NCI-H510A (cell line): ENCODE measurements at places on chromosomes 2 and 18.

- DNase-seq = no peak
These were observed 9.9 kb downstream of the IMPA2 start for GRCh38 chr18:11991021-11991795.

DNA sequence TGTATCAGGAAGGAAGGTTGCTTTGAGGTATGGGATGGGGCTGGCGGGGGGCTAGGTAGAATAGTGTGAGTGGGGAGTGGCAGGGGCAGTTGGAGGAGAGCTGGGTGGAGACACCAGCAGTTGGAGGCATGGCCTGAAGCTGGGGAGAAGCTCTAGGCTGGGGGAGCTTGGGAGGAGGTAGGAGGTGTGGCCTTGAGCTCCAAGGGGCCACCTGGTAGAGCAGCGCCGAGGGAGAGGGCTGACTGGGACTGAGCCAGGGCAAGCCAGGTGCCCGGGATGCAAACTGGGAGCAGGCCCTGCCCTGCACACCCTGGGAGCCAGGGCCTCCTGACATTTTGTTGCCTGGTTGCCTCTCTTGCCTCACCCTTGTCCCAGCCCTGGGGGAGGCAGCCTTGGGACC is 33.1 kb upstream of the PDIA6 start:
- DNase-seq = no peak

DNA sequence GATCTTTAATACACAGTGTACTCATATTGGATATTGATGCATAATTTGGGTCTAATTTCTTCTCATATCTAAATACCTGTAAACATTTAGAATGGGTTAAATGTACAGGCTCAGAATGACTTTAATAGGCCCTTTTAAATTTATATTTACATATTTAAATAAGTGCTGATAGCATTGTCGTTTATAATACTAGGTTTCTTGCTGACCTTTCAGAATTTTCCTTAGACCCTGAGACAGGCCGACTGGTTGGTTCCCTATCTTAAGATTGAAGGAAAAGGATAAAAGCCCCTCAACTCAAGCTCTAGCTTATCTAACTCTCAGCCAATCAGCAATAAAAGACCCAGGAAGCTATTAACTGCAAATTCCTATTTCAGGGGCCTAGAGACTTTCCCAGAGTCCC is 67.8 kb upstream of the HNMT start:
- DNase-seq = no peak

DNA sequence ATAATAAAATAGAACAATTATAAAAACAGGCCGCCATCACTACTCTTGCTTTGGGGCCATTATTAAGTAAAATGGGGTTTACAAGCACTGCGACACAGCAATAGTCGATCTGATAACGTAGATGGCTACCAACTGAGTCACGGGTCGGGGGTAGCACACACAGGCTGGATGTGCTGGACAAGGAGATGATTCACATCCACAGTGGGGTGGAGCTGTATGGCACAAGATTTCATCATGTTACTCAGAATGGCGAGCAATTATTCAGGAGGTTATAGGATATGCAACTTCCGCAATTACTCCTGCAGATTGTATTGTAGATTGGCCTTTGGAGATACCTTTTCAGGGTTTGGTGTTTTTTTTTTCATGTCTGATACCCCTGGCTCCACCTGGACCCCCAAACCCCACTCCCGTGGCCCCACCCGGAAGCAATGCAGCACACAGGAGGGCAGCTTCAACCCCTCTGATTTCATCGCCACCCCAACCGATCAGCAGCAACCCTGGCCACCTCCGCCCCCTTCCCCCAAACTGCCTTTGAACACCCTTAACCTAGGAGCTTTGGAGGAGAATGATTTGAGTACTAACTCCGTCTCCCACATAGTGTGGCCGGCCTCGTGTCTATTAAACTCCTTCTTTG is 21.4 kb upstream of the MLPH start:
- no peak for DNase-seq

DNA sequence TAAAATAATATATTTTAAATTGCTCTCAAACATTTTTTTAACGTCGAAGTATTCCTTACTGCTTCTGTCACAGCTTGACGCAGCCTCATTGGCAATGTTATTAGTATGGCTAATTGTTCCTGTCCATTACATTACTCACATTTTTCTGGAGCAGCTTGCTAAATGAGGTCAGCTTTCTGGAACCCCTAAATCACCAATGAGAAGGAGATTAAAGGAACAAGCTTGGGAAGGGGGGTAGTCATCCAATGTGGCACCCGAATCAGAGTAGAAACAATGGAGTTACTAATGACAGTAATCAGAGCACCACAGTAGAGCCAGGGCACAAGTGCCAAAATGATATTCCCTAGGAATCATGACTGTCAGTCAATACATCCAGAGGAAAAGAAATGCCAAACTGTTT is 5.1 kb downstream of the NEUROD1 start:
- DNase-seq = no peak

DNA sequence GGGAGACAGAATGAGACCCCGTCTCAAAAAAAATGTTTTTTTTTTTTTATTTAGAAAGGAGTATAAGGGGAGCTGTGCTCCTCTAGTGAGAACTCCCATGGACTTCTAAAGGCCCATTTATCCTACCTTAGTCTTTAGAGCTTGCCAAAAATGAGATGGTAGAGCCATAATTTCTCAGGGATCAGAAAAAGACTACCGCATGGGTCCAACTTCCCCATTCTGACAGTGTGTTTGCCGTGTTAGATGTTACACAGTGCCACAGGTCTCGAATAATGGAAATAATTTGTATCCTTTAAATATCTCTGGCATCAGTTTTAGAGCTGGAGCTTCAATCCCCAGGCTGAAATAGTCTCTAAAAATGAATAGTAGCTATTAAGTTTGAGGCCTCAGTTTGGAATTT is 6.0 kb upstream of the SLC39A10 start:
- DNase-seq = no peak

DNA sequence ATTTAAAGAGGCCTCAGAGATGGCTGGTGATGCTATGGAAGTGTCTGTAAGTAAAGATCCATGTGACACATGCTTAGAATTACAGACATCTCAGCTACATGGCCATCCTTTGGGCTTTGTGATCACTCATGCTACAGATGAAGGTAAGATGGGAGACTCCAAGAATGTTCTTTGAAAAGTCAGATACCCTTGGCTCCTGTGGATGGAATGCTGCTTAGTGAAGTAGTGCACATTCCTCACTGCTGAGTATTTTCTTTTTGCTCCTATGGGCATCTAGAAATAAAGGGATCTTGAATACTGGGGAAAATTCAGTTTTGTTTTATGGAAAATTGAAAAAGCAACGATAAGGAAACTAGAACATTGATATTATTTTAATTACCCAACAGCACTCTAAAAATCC is 55.2 kb upstream of the REV1 start:
- no peak for DNase-seq

- DNase-seq = no peak
These were observed 224.1 kb upstream of the CCDC150 start for GRCh38 chr2:196415384-196415783.

DNA sequence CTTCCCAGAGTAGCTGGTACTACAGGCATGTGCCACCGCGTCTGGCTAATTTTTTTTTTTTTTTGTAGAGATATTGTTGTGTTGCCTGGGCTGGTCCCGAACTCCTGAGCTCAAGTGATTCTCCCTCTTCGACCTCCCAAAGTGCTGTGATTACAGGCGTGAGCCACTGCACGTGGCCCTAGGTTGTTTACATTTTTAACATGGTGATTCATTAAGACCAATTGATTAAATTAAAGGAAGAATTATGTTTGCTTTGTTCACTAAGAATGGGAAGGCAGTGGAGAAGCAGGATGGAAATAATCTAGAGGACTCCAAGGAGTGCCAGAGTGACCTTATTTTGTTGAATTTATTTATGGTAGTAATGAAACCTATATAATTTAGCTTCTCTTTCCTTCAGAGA is 7.5 kb downstream of the LCLAT1 start:
- DNase-seq = no peak

DNA sequence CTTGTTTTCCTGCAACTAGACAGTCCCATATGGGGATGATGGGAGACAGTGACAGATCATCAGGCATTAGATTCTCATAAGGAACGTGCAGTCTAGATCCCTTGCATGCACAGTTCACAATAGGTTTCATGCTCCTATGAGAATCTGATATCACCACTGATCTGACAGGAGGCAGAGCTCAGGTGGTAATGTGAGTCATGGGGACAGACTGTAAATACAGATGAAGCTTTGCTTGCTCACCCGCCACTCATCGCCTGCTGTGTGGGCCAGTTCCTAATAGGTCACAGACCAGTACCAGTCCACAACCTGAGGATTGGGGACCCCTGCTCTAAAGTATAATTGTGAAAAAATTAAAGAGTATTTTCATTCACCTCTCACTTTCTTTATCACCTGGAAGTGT is 23.6 kb upstream of the RAB1A start:
- DNase-seq = no peak

DNA sequence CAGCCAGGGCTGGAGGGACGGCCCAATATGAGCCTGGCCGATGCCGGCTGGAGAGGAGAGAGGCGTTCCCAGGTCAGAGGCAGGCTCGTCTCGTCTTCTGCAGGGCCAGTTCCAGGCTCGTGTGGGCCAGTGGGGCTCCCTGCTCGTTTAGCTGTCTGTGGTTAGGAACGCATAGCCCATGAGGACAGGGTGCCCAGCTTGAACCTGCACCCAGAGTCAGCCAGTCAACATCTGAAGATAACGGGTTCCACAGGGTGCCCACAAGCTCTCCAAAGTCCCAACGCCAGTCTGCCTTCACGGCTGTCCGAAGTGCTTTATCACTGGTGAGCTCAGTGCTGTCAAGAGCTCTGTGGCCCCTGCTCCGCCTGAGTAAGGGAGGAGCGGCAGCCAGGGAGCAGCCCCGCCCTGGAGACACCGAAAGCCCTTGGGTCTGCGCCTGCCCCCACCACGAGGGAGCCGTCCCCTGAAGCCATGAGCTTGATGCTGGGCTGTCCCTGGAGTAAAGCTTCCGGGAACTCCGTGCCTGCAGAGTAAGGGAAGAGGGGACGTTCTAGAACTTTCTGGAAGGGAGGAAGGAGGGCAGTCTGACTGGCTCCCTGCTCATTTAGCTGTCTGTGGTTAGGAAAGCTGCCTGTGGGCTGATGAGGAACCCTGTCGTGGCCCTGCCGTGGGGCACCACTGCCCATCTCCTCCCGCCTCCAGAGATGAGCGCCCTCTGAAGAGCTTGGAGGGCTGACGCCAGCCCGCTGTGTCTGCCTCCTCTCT is 2.7 kb upstream of the HSBP1L1 start:
- DNase-seq = no peak

DNA sequence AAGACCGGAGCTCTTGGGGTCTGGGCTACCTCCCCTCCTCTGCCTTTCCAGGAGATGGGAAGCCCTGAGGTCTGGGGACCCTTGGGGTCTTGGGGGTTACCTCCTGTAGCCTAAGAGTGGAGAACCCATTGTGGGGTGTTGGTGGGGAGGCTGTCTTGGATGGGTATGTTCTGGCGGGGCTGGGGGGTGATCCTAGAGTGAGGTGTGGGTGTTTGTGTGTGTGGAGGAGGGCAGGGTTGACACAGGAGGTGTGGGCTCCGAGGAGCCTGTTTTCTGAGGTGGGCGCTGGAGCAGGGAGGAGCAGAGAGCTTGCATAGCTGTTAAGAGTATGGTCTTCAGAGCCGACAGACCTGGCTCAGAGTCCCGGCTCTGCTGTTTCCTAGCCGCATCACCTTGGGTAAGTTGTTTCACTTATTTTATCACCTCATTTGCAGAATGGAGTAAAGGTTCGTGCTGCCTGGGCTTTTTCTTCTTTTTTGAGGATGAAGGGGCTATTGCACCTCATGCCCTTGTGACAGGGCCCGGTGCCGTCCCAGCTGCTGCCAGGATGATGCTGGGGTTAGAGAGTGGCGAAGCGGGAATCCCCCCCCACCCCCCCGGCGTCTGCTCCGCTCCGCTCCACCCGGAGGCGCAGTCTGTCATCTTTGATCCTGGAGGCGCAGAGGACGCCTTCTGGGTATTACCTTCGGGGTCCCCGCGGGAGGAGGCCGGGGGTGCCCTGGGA is 17.2 kb downstream of the TET3 start:
- DNase-seq = no peak

GRCh38 chr2:26352892-26353291 is 6.3 kb upstream of the ADGRF3 start:
- DNase-seq = no peak
